ENCODE measurements at places on chromosomes 12 and 14.

DNA sequence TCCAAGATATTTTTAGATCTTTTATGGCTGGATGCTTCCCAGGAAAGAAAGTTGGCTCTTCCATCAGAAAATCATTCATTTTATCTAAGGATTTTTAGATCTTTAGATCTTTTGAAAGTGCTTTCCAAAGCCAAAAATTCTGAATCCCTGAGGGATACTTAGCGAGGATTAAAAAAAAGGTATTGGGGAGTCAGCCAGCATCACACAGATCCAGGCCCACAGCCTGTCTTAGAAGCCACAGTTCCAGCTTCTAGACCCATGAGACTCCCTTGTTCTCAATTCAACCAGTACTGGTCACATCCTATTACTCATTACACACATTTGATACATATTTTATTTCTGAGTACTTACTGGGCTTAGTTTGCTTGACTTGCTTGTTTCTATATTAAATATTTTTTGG, 49.9 kb downstream of the TSPAN8 start:
- DNase-seq = no peak

- DNase-seq = no peak
These were observed 36.1 kb upstream of the ITPR2 start for GRCh38 chr12:26869104-26869494.

DNA sequence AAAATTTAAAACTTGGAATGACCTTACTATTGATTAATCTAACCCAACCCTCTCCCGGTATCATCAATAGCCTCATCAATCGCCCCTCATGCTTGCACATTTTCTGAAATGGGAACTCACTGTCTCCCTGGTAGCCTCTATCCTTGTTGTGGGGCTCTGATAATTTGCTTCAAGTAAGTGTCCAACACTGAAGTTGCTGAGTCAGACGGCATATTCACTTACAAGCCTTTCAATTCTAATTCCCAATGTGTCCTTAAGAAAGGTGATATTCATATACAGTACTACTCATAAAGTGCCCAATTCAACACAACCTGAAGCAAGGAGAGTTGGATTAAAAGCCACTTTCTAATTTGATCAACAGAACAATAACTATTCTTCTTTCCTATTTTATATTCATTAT, 1146.1 kb upstream of the TMEM132C start:
- no peak for DNase-seq

DNA sequence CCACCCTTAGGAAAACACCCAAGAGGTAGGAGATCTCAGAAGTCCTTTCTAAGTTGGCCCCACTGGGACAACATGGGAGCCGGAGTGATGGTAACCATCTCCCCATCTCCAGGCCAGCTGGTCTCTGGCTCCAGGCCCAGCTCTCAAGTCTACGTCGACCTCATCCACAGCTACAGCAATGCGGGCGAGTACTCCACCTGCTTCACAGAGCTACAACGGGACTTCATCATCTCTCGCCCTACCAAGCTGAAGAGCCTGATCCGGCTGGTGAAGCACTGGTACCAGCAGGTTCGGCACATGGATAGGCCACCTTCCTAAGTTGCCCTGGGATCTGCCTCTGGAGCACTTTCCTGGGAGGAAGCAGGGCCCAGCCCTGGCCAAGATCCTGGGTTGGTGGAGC, 11.0 kb upstream of the OAS2 start:
- DNase-seq = no peak

GRCh38 chr12:31574803-31575575, 15.9 kb downstream of the DENND5B start:
- no peak for DNase-seq

DNA sequence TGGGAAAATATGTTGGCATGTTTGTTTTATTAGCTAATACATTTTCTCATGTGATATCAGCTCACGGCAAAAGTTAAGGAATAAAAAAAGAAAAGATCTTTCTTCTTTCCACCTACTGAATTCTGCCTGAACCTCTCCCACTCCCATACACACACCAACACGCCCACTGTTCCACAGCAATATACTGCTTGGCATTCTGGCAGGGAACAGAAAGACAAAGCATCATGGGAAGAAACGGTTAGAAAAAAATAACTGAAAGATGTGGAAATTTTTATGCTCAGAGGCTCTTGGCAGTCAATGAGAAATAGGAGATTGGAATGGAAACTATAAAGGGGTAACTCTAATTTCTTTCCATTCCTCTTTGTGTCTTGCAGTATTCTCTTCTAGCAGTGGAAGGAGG, 268.5 kb downstream of the FOXG1 start:
- no peak for DNase-seq

DNA sequence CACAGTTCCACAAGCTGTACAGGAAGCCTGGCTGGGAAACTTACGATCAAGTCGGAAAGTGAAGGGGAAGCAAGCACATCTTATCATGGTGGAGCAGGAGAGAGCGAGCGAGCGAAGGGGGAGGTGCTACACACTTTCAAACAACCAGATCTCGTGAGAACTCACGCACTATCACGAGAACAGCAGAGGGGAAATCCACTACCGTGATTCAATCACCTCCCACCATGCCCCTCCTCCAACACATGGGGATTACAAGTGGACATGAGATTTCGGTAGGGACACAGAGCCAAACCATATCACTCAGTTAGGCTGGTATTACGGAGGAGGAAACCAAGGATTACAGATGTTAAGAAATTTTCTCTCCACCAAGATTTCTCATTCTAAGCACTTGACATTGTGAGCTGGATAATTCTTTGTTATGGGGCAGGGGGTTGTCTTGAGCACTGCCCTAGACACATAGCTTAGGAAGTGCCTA, 262.0 kb upstream of the G2E3 start:
- DNase-seq = no peak

- no peak for DNase-seq
These were observed 107.8 kb downstream of the VCPKMT start for GRCh38 chr14:50008562-50008961.

DNA sequence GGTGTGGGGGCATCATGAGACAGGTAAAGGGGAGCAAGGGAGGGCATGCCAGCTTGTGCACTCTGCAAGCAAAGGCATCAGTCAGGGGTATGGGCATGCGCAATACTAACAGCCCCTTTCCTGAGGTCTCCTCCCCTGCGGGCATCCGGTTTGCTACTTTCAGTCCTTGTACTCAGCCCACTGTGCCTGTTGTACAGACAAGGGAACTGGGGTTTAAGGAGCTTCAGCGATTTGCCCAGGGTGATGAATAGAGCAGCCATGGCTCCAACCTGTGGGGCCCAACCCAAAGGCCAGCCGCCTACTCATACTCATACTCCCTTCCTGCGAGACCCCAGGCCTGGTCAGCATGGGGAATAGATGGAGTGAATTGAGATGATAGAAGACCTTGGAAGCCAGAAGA, 66.7 kb downstream of the GALNT16 start:
- DNase-seq = no peak
